ENCODE measurements at places on chromosomes 2 and 18.

DNA sequence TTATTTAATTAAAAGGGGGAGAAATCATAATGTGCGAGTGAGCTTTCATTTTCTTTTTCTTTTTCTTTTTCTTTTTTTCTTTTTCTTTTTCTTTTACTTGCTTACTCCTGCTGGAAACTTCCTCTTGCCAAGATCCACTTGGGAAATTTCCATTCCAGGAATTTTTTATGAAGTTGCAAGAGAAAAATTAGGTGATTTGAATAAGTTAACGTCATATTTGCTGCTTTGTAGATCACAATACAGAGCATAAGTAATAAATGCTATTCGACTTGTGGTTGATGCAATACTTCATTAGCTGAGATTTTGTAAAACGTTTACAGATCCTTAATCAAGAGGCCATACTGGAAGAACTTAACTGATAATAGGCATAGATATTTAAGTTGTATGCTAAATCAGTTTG, 354.7 kb upstream of the SMIM21 start:
- no peak for DNase-seq

GRCh38 chr2:36696533-36696932, at the start of gene VIT:
TSS of gene VIT (plus strand) at chr2:36696707. CDS start at chr2:36716371, 19,664 bp downstream.
- DNase-seq: no peak

DNA sequence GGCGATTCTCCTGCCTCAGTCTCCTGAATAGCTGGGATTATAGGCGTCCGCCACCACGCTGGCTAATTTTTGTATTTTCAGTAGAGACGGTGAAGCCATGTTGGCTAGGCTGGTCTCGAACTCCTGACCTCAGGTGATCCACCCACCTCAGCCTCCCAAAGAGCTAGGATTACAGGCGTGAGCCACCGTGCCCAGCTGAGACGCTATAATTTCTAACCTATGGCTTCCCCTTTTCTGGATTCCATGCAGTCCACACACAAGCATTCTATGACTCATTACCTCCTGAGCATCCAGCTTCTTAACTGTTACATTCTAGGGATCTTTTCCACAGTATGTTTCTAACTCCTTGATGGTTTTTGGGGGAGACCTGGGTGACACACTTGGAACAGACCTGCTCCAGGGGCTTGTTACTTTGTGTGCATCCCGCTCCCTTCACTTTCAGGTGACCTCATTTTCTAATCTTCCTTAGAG, 11.8 kb upstream of the KCMF1 start:
- peak; percentile 77 for DNase-seq

DNA sequence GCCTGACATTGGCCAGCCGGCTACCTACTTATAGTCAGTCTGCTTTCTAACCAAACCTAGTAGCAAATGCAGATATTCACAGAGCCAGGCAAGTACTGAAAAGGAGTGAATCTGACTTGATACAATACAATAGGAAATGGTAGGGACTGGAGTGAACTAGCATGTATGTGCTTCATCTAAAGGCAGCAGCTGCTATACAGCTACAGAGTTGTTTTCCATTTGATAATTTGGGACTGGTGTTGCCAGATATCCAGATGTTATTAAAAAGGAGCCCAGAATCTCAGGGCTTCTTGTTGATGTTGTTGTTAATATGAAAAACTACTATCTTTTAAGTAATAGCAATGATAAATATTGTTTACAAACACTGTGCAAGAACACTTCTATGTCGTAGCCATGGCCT, 159.4 kb downstream of the BABAM2 start:
- DNase-seq: no peak

GRCh38 chr2:215149060-215149459, 10.6 kb upstream of the ABCA12 start:
- no peak for DNase-seq

- DNase-seq: no peak
These were observed 562.5 kb upstream of the FAM98A start for GRCh38 chr2:34161549-34161948.

DNA sequence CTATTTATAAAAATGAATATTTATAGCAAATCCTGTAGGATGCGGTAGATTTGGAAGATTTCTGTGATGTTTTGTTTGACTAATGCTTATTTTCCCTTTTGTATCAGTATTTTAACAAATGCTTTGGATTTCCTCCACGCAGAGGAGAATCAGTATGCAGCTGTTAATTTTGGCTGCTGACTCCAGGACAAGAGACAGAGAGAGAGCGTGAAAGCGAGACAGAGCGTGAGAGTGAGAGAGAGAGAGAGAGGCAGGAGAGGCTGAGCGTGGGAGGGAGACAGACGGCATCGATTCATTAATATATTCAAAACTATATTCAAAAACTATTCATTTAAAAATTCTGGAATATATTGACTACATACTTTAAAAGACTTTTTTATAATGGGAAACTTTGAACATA, 62.5 kb downstream of the RRM2 start:
- no peak for DNase-seq

- no peak for DNase-seq
These were observed 368.7 kb downstream of the SLC4A3 start for GRCh38 chr2:219995991-219996765.

- peak; percentile 78 for DNase-seq
These were observed 16.2 kb upstream of the MAPRE2 start for GRCh38 chr18:35024965-35025364.

DNA sequence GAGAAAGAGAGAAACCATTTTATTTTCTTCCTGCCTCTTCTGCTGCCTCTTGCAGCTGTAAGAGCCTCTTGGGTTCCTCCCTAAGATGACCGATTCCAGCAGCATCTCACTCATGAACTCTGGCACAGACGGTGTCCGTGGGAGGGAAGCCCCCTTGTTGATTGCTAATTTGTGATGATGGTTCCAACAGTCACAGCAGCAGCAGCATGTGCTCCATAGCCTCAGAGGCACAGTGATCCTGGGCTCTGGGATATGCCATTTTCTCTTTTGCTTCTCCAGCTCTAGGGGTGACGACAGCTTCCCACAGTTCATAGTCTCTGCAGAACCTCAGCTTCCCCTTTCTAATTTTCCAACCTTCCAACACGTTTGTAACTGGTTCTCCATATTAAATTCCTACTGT, 324.2 kb upstream of the HS6ST1 start:
- no peak for DNase-seq

DNA sequence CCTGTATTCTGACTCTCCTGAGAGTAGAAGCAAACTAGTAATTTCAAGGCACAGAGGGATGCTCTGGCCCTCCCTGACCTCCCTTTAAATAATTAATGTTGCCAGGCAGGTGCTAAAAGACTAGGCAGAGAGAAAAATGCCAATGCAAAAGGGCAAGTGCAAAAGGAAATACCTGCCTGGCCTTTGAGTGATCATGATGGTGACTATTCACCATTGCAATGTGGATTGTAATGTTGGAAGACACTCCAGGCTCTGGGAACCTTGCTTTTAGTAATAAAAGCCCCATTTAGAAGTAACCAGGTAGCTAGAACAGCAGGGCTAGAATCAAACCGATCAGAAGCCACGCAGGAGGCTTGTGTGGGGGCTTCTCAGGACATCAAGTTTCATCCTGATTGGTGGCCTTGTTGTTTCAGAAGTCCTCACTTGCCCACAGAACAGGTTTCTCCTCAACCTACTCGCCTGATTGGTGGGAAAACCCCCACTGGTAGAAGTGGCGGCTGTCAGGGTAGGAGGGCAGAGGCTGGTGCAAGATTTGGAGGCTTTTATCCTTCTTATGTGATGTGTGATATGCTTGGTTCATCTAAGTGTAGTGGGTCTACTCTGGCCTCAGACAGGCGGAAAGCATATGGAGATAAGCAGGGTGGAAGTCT, 16.0 kb upstream of the CHRNA1 start:
- no peak for DNase-seq

DNA sequence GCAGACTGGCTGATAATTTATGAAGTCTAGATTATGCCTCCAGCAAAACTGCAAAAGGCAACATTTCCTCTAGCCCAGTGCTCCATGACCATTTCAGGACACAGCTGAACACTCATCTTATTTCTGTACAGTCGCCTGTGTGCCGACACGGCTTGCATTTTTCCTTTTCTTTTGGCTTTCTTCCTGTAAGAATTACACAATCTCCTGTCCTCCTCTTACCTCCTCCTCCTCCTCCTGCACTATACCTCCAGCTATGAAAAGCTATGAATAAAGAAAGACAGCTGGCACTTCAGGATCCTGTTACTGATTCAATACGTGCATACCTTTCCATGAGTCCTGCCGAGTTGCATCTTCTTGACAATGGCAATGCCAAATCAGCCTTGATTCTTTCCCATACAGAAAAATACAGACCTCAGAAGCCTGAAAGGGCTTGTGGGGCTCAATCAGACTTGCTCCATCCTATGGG, 32.2 kb upstream of the TRIB2 start:
- peak; percentile 49 for DNase-seq

- no peak for DNase-seq
These were observed 110.7 kb upstream of the PTPRM start for GRCh38 chr18:7456376-7456775.

- no peak for DNase-seq
These were observed 237.8 kb downstream of the PLCL1 start for GRCh38 chr2:198042189-198042588.

DNA sequence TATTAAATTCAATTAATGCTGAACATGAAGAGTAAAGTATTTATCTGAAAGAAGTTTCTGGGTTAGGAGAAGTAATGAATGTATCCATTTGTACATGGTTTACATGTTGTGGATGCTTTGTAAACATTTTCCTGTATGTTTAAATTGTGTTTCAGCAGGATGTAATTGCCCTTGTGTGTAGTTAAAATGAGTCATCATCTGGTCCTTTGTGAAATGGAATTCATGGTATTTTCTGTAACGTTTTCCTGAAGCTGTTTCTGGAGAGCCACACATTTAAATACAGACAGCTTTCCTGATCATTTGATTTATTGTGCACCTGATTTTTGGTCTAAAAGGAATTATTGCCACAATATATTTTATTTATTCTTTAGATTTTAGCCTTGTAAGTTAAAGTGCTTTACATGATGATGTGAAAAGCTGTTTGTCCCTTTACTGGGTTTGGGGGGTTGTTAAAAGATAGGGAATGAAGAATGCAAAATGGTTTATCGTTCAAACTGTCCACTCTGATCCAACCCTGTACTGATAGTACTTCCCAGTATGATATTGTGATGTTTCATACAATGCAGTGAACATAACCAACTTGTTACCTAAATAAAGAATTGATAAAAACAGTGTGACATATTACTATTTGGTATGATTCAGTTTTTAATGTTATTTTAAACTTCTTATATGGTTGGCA, 41.7 kb upstream of the SLC3A1 start:
- DNase-seq: peak; percentile 64

DNA sequence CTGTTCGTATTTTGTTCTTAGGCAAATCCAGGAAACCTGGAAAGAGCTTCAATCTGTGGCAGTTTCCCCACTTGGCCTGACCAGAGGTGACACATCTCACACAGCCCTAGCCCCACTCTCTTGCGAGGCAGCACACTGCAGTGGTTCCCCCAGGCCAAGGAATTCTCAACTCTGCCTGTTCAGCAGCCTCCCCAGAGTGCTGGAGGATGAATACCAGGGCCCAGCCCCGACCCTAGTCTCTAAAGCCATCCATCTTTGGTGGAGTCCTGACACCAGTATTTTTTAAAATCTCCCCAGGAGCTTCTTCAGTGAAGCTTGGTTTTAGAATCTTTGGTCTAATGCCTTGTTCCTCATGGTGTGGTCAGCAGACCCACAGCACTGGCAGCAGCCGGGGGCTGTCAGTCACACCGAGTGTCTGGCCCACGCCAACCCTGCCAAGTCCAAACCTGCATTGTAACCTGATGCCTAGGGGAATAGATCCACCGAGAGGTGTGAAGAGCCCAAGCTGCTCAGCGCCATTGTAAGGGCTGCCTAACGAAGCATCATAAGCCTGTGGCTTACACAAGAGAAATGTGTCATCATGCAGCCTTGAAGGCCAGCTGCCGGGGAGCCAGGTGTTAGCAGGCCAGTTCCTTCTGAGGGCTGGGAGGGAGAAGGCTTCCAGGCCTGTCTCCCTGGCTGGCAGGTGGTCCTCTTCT, 428.7 kb upstream of the ID2 start:
- no peak for DNase-seq

GRCh38 chr2:9914384-9915065, 37.0 kb upstream of the GRHL1 start:
- peak; percentile 61 for DNase-seq

- DNase-seq: peak; percentile 78
These were observed 144.3 kb upstream of the SMAD7 start for GRCh38 chr18:49094979-49095632.

GRCh38 chr2:116491292-116491691, 1323.2 kb upstream of the DDX18 start:
- DNase-seq: no peak

DNA sequence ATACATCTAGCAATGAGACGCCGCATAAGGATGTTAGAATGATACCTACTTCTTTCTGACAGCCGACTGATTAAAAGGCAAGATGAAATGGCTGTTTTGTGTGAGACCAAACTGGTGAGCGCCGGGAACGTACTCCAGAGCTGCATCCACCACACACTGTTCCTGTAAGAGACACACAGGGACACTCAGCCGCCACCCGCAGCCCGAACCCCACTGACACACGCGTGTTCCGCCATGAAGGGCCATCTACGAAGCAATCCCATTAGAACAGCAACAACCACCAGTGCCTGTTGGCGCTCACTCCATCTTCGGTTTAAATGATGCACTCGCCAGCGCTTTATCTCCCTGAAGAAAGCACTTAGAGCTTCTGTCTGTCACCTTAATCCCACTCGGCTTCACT, 162.3 kb downstream of the LAMA1 start:
- no peak for DNase-seq

All from fibroblast of skin of scalp (primary cell).